ENCODE measurements at places on chromosomes 3 and 15. TPM values are rescaled to one million over a fixed set of nuclear protein-coding genes. Genes with fewer than 3 reads are reported as not detected.

DNA sequence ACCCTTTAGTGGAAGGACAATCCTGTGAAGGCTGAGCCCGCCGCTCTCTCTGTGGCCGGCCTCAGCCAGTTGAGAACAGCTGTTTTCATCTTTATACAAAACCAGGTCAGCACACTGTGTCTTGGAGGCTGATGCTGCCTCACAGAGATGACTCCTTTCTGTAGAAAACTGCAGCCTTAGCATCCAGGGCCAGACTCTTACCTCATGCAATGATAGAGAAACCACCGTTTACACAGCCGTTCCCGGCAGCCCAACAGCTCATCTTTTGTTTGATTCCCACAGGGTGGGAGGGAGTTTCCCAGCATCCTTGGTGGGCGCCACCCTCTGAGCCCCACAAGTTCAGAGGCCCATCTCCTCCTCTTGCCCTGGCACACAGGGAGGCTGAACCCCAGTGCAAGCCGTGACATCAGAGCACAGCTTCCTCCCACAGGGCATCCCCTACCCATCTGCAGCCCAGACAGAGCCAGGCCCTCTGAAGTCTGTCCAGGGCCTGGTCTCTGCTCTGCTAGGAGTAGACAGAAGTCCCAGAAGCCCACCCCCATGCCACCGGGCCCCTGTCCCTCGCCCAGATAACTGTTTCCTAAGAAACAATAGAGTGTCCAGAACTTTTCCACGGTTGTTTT lies 105.0 kb downstream of the LRRK1 start:
- no peaks in the 10 kb centered on the region for H3K36me3 ChIP-seq
- DNase-seq = peak; percentile 75
- no peak overlapping the region for H3K4me3 ChIP-seq
- H3K4me1 ChIP-seq = peaks cover 9% of the 10 kb centered on the region
- no peaks in the 10 kb centered on the region for H3K27me3 ChIP-seq

- H3K36me3 ChIP-seq = no peaks in the 10 kb centered on the region
- no peaks in the 10 kb centered on the region for H3K27me3 ChIP-seq
- no peaks in the 10 kb centered on the region for H3K4me1 ChIP-seq
- DNase-seq = no peak
These were observed 26.2 kb downstream of the RTP3 start for GRCh38 chr3:46524008-46524407.

SLC9A9 gene
- 16.5 TPM for total RNA-seq

PRSS50 gene
- total RNA-seq = 0.35 TPM
